Breast epithelium (tissue), 4 donors: ENCODE measurements at places on chromosomes 3 and 15.
A peak's percentile ranks its signal among the peaks of the same experiment; 100 is the strongest.

DNA sequence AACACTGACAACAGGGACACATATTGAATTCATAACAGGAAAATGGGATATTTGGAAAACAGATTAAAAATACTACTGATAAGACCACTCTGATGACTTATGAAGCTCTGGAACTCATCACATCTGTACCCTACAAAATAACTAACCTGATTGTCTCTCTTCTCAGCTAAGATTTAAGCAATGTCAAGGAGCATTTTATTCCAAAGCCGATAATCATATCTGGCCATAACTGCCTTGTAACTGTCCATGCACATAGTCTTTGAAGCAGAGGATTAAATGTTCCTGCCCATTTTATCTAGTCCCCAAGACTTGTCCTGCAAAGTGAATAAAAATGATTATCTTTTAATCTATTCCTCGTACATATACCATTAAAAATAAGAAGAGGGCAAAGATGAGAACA, 234.1 kb downstream of the STAG1 start:
- no peak for DNase-seq

- DNase-seq, result no peak
Observed at GRCh38 chr3:24510030-24510648, 15.5 kb upstream of the THRB start.

GRCh38 chr3:189038773-189039745, 132.7 kb upstream of the TPRG1 start:
- no peak for DNase-seq

- no peak for DNase-seq
Observed at GRCh38 chr15:23594252-23594770, 28.8 kb downstream of the MKRN3 start.

DNA sequence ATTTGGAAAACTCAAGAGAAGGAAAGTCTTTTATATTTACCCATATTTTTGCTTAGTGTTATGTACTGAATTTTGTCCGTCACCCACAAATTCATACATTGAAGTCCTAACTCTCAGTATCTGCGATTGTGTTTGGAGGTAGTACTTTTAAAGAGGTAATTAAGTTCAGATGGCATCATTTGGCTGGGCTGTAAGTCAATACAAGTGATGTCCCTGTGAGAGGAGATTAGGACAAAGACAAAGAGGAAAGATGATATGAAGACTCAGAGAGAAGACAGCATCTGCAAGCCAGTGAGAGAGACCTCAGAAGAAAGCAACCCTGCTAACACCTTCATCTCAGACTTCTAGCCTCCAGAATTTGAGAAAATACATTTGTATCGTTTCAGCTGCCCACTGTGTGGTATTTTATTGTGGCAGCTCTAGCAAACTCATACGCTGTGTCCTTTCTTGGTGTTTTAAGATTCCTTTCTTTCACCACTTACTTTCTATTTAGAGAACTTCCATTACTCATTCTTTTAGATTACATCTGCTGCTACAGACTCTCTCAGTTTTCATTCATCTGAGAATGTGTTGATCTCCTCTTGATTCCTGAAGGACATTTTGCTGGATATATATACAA, 17.0 kb downstream of the LRCH3 start:
- no peak for DNase-seq

DNA sequence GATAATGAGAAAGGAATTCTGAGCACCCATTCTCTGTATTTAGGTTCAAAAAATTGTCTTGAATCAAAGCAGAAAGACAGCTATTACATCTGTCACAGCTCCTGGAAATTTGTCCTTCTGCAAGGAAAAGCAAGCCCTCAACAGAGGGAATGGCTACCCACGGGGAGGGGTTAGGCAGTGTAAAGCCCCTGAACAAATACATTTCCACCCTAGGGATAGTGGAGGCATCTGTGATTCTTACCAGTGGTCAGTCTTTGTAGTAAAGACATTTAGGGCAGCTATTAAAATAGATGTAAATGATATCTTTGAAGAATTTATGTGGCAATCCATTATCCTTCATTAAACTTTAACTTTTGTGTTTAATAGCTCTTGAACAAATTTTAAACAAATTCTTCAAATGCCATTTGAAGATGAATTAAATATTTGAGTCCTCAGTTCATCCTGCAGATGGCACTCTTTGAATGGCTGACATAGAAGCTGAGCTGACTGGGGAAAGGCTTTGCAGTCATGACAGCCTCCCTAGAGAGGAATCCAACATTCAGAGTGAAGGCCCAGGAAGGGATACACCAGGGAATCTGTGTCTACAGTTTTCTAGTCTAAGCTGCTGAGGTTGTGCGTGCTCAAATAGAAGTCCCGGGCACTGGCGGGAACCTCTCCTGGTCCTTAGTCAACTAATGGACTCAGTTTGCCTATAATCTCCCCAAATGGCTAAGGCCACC, 359.7 kb upstream of the ROPN1 start:
- no peak for DNase-seq

DNA sequence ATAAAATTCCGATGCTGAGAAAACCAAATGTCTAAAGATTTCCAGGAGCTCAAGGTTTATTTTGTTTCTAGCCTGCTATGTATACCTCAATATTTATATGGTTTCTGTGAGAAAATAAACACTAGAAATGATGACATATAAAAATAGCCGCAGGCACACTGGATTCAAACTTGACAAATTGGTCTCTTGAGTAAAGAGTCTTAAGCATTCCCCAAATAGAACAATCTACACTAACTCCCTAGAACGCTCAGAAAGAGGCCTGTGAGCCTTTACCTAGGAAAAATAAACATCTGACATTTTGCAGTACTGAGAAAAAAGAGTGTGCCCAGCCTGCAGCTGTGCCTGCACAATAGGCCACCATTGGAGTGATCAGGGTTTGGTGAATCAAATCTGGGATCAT, 75.2 kb downstream of the NEK10 start:
- DNase-seq, result no peak

- DNase-seq, result no peak
Observed at GRCh38 chr3:44412365-44412764, 65.1 kb downstream of the ZNF445 start.

- no peak for DNase-seq
Observed at GRCh38 chr3:127305499-127306060, 17.7 kb upstream of the PRR20G start.

- DNase-seq, result no peak
Observed at GRCh38 chr3:99355465-99355864, 282.9 kb upstream of the COL8A1 start.

DNA sequence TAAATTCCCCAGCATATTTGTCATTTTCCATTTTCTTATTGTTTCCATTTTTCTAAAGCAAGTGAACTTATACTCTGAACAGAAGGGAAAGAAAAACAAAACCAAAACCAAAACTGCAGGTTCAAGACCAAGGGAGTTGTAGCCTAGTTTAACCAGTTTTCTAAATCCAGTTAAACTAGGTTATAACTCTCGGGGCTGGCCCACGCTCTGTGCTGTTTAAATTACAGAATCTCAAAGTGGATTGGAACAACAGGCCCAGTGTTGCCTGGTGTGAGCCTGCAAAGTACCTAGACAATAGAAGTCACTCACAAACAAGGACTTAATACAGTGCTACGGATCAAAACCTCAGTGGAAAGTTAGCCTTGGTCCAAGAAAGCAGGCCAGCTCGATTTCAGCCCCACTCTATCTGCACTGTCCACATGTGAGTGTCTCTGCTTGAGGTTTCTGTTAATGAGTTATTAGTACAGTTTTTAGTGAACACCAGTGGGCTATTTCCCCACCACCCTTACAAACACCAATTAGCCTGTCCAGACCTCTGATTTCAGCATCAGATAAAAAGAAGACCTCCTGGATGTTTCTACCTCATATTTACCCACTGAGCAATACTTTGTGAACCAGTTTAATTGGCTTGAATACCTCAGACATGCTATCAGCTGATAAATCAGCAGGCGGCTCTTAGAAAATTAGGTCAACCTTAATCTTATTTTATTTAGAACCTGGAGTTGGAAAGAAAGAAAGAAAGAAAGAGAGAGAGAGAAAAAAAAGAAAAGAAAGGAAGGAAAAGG, 93.8 kb upstream of the PDZRN3 start:
- peak; percentile 54 for DNase-seq

DNA sequence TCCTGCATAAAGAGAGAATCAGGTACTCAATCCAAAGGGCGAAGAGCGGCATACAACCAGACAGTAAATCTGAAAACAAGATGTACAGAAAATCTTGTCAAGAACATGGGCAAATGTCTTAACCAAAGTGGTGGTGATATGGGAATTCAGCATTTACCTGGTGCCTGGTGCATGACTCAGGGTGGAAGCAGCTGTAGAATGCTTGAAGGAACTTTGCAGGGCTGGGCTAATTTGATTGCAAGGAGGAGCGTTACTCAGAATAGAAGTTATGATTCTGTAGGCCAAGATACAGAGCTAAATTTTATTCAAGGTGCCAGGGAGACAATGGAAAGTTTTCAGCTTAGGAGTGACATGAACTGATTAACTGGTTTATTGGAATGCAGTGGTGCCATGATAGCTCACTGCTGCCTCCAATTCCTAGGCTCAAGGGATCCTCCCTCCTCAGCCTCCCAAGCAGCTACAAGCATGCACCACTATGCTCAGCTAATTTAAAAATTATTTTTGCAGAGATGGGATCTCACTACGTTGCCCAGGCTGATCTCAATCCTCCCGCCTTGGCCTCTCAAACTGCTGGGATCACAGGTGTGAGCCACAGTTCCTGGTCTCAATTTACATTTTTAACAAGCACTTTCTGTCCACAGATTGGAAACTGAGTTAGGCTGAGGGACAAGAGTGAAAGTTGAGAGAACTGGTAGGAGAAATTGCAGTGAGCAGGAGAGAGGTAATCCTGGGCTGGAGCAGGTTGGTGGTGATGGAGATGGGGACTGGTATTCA, 91.5 kb upstream of the TBC1D5 start:
- DNase-seq, result no peak

DNA sequence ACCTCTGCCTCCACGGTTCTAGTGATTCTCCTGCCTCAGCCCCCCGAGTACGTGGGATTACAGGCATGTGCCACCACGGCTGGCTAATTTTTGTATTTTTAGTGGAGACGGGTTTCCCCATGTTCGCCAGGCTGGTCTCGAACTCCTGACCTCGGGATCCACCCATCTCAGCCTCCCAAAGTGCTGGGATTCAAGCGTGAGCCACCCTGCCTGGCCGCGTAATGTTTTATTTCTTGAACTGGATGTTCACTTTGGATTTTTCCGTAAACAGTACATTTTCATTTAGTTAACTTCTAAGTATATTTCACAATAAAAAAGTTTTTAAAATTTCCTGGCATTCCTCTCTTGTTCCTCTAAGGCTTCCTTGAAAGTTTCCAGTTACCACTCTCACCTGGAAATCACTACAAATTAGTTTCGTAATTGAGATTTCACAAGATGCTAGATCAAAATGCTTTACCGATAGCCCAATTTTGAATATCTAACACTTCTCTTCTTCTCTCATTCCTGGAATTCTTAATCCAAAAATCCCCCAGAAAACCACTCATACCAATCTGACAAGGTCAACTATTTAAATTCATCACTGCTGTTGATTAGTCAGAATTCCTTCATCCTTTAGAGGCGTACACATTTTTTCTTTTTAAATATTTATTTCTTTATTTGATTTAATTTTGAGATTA, 44.7 kb upstream of the INO80 start:
- DNase-seq, result no peak

DNA sequence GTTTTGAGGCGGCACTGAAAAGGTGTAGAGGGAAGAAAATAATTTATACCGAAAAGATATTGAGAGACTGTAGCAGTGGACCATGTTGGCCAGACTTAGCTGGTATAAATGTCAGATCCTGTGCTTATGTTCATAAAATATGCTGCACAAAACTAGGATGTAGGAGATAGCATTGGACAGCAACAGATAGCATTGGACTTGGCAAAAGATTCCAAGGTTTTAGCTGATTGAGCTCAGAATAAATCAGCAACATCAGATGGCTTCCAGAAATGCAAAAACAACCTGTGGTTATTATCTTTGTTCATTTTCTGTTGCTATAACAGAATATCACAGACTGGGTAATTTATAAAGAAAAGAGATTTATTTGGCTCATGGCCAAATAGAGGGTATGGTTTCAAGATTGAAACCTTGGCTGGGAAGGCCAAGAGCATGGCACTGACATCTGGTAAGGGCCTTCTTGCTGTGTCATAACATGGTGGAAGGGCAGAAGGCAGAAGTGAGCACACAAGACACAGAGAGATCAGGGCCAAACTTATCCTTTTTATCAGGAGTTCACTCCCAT, 34.7 kb downstream of the SLC28A1 start:
- DNase-seq, result no peak

- no peak for DNase-seq
Observed at GRCh38 chr15:37940876-37941275, 6.4 kb downstream of the TMCO5A start.

GRCh38 chr15:75738647-75739325, 26.1 kb upstream of the CSPG4 start:
- peak; percentile 83 for DNase-seq

DNA sequence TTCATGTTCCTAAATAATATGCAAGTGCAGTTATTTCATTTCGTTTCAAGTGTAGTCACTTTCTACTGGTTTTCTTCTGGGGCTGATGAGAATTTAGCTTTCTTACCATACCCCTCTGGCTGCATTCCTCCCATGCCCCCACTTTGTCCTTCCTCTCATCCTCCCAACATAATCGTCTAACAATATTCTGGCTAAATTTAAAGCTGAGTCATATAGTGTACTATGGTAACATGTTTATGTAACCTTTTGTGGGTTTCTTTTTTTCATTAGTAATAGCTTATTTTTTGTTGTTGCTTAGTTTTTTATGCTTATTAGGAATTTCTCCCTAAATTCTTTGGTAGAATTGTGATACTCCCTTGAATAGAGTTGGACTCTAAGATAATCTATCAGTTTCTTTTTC, 30.5 kb downstream of the DUT start:
- DNase-seq, result no peak

- no peak for DNase-seq
Observed at GRCh38 chr3:115808244-115808643, 184.9 kb downstream of the GAP43 start.

- DNase-seq, result peak; percentile 65
Observed at GRCh38 chr3:194137008-194137505, 1.1 kb downstream of the HES1 start.

GRCh38 chr3:51122944-51123343, 262.1 kb upstream of the MANF start:
- DNase-seq, result no peak
